ENCODE measurements at places on chromosomes 6 and 20. TPM values are rescaled to one million over a fixed set of nuclear protein-coding genes. Genes with fewer than 3 reads are reported as not detected.

Gene OR2H1
- total RNA-seq = not detected

Gene ABHD16A
- total RNA-seq = 54.9 TPM

Gene HIVEP2
- total RNA-seq = 11.5 TPM

Gene IP6K3
- not detected for total RNA-seq

Gene PAK5
- not detected for total RNA-seq

Gene AVP
- not detected for total RNA-seq

Gene ADTRP
- 0.39 TPM for total RNA-seq

Gene RUNX2
- total RNA-seq = 39.3 TPM

Gene BPIFB1
- not detected for total RNA-seq

Gene CLVS2
- not detected for total RNA-seq

Gene GSTA1
- not detected for total RNA-seq

Gene MTFR2
- total RNA-seq = 21.9 TPM

Gene MEI4
- not detected for total RNA-seq

Gene SUMO4
- total RNA-seq = 9.6 TPM

Gene ZBTB46
- total RNA-seq = 0.32 TPM

Gene OR2B6
- not detected for total RNA-seq

Gene ARFGEF3
- total RNA-seq = 0.11 TPM

Gene RSPO3
- total RNA-seq = not detected

Gene BPIFB2
- not detected for total RNA-seq

Gene TFB1M
- 24.6 TPM for total RNA-seq

Gene GRM1
- not detected for total RNA-seq

Gene TBX18
- not detected for total RNA-seq

Gene NTSR1
- total RNA-seq = 0.23 TPM

Gene TCP11
- total RNA-seq = not detected

Gene OOEP
- 0.84 TPM for total RNA-seq

Gene NAPB
- 12.2 TPM for total RNA-seq

Gene TBXT
- not detected for total RNA-seq

Gene PLAGL2
- total RNA-seq = 30.3 TPM

Gene VGLL2
- not detected for total RNA-seq

Gene TREM1
- total RNA-seq = not detected

Gene TRDN
- total RNA-seq = not detected

Gene SMOC2
- total RNA-seq = not detected

Gene GNRH2
- 1.7 TPM for total RNA-seq

Gene MYCT1
- not detected for total RNA-seq

Gene PLA2G7
- not detected for total RNA-seq

Gene PPP1R3G
- total RNA-seq = not detected

Gene PSORS1C2
- not detected for total RNA-seq

Gene MEP1A
- not detected for total RNA-seq

Gene TMEM244
- total RNA-seq = not detected

Gene MAK
- total RNA-seq = 0.11 TPM

Gene NINL
- total RNA-seq = 5.2 TPM
